ENCODE measurements at places on chromosomes 13 and 19.

DNA sequence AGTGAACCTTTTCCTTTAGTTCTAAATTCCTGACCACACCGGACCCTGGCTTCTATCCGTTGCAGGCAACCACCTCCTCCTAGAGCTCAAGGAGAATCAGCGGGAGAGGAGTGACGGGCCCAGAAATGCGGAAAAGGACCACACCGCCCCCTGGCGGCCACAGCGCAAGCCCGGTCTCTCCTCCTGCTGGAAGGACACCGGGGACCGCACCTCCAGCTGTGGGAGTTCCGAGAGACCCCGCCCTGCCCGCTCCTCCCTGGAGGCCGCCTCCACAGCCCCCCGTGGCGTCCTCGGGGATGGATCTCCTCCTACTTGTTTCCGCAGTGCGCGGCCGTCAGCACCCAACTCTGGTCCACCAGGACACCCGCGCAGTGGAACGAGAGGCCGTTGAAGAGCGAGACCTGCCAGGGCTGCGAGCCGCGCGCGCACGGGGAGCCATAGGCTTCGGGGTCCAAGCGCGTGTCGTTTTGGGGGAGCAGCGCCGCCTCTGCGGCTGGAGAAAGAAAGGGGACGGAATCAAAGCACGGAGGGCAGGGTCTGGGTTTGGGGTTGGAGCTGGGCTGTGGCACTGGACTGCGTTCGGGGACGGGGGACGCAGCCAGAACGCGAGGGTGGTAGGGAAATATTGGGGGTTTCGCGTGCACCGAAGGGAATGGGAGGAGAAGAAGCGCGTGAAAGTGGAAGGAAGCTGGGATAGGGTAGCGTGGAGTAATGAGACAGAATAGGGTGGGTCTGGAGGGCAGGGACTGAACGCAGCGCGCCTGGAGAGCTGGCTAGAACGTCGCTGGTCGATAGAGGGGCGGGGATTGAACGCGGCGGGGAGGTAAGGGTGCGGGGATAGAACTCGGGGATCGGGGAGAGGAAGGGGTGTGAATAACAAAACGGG is 2.5 kb downstream of the KLK10 start:
- DNase-seq: no peak

DNA sequence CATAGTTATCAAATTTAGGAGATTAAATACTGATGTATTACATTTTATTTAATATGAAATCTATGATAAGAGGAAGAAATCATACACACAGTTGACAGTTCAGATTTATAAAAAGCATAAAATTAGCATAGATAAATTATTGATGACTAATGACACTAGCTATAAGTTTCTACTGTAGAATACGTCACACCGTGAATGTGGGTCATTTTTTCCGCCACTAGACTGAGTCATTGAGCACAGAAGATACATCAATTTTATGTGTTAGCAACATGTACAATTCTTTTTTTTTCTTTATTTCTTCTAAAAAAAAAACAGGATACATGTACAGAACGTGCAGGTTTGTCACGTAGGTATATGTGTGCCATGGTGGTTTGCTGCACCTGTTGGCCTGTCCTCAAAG is 22.2 kb downstream of the AP2S1 start:
- DNase-seq: no peak

- peak; percentile 95 for DNase-seq
These were observed at the start of gene ZFP14 for GRCh38 chr19:36378625-36379509. Gene ZFP14 (minus strand): TSS chr19:36379201. CDS start chr19:36367892, 11,309 bp downstream.

- DNase-seq: no peak
These were observed 3.6 kb downstream of the ZNF507 start for GRCh38 chr19:32349051-32349450.

- DNase-seq: no peak
These were observed 83.2 kb downstream of the RUBCNL start for GRCh38 chr13:46303742-46304385.

DNA sequence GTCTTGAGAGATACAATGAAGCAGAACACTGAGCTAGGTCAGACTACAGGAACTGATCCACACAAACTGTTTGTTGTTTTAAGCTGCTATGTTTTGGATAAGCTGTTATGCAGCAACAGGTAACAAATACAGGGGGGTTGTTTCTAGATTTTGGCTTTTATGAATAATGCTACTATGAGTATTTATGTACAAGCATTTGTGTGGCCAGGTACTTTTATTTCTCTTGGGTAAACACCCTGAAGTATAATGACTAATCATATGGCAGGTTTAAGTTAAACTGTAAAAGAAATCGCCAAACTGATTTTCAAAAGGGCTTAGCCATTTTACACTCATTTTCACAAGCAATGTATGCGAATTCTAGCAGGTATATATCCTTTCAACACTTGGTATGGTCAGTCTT is 166.0 kb downstream of the DNAJC3 start:
- DNase-seq: no peak

- DNase-seq: no peak
These were observed 23.8 kb upstream of the MEDAG start for GRCh38 chr13:30882026-30882850.

DNA sequence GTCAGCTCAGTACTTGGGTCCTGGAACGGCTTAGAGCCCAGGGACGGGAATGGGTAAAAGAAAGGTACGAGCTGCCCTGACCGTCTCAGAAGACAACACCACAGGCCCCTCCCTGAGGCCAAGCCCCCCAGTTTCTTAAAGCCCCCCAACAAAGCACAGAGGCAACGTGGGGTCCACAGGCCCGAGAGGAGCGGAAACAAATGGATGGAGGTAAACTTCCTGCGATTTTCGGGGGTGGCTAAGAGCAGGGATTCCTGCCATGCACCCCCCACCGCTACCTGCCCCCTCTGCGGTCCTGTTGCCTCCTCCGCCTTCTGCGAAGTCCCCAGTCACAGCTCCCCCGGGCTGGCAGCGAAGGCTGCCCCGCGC is 48.2 kb downstream of the PTPRS start:
- no peak for DNase-seq

DNA sequence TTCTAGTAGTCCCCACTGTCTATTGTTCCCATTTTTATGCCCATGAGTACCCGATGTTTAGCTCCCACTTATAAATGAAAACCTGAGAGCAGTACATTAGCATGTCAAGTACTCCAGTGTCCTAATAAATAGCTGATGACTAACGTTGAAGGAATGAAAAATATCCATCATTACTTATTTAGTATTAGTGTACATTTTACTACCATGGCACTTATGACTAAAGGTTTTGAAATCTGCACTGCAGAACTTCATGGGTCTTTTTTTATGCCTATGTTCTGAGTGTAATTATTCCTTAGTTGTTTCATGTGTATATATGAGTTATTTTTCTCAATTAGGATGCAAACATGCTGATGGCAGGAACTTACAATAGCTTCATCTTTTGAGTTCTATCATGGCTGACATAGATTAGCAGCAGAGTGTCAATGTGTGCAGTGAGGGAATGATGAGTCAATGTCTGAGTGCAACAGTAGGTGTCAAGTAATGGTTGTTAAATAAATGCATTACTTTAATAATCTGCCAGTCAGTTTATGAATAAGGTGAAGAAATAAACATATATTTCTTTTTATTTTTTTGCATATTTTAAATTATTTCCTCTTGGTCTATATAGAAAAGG is 188.4 kb downstream of the ITGBL1 start:
- no peak for DNase-seq

- no peak for DNase-seq
These were observed 38.3 kb upstream of the HMGB1 start for GRCh38 chr13:30504081-30504480.

GRCh38 chr13:20796791-20797508 is 23.2 kb upstream of the EEF1AKMT1 start:
- DNase-seq: no peak

- DNase-seq: no peak
These were observed 14.7 kb upstream of the SPART start for GRCh38 chr13:36360903-36361302.

GRCh38 chr19:1752757-1753728 is at the start of gene ONECUT3:
Gene ONECUT3 (plus strand): TSS chr19:1753506. CDS start chr19:1753663, 157 bp downstream.
- DNase-seq: no peak

DNA sequence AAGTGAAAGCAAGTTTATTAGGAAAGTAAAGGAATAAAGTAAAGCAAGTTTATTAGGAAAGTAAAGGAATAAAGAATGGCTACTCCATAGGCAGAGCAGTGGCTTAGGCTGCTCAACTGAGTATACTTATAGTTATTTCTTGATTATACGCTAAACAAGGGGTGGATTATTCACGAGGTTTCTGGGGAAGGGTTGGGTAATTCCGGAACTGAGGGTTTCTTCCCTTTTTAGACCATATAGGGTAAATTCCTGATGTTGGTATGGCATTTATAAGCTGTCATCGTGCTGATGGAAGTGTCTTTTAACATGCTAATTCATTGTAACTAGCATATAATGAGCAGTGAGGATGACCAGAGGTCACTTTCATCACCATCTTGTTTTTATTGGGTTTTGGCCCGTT is 194.3 kb downstream of the DLEU7 start:
- DNase-seq: no peak

GRCh38 chr13:51935326-51936171 is 73.8 kb downstream of the CCDC70 start:
- no peak for DNase-seq

DNA sequence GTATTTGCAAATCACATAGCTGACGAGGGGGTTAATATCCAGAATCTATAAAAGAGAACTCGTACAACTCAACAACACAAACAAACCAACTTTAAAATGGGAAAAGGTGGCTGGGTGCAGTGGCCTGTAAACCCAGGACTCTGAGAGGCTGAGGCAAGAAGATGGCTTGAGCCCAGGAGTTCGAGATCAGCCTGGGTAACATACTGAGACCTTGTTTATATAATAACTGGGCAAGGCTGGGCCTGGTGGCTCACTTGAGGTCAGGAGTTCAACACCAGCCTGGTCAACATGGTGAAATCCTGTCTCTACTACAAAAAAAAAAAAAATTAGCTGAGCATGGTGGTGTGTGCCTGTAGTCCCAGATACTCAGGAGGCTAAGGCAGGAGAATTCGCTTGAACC is 21.8 kb upstream of the TM6SF2 start:
- DNase-seq: no peak

GRCh38 chr13:68125087-68125480 is 894.9 kb upstream of the PCDH9 start:
- DNase-seq: no peak

- DNase-seq: no peak
These were observed 6.2 kb downstream of the AP1M1 start for GRCh38 chr19:16204005-16204294.

DNA sequence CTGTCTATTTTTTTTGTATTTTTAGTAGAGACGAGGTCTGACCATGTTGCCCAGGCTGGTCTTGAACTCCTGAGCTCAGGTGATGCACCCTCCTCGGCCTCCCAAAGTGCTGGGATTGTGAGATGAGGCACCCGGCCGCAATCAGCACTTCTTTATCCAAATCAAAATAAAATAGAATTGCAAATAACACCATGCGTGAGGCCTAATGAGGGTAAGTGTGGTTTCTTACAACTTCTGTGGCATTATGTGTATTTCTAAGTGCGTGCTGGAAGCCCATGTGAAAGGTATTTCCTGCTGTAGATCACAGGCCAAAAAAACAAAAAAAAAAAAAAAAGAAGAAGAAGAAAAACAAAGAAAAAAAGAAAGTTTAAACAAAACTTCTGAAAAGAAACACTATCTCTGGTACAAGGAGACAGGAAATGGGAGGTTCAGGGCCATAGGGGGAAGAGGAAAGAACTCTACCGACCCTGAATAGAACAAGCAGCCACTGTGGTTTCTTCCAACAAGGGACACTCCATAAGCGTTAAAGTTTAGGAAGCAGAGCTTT is 3.0 kb upstream of the GRAMD1A start:
- DNase-seq: no peak

DNA sequence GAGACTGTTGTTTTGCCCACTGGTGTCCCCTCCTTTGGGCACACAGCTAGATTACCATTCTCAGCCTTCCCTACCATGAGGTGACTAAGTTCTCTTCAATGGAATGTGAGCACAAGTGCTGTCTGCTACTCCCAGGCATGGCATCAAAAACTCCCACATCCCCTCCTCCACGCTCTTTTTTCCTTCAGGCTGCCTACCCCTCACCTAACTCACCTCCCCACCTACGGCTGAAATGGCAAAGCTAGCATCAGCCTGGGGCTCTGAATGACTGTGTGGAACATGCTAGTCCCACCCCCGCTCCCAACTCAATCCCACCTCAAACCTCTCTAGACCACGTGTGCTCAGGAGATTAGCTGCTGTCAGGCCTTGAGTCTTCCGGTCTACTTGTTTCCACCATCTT is 512.2 kb downstream of the DIAPH3 start:
- DNase-seq: no peak

GRCh38 chr19:30231408-30232318 is 140.5 kb upstream of the ZNF536 start:
- DNase-seq: no peak

GRCh38 chr19:18311502-18312091 is 11.3 kb downstream of the LSM4 start:
- DNase-seq: no peak

Data from NAMALWA (cell line).